ENCODE measurements at places on chromosomes 3 and 15.

- no peak for DNase-seq
Observed at GRCh38 chr3:139561959-139562676, 22.6 kb upstream of the RBP1 start.

GRCh38 chr3:8480699-8481098 is 20.9 kb upstream of the LMCD1 start:
- DNase-seq, result no peak

DNA sequence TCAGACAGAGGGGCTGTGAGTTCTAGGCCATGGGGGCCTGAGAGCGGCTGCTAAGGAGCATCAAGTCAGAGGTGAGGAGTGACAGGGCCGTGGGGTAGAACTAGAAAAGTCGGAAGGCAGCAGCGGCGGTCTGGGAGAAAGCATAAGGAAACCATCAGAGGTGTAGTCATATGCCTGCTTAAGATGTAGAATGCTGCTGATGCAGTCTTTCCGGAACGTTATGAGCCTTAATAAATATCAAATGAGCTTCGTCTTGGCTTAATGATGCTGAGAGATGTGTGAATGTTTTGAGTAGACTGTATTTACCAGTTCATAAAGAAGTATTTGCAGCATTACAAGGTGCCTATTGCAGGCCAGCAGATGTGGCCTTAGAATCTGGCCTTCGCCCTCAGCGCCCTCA is 15.2 kb downstream of the ATG7 start:
- no peak for DNase-seq

GRCh38 chr3:81829937-81830336 is 68.5 kb upstream of the GBE1 start:
- no peak for DNase-seq

GRCh38 chr3:70010346-70010745 is 10.8 kb downstream of the SAMMSON start:
- DNase-seq, result no peak

DNA sequence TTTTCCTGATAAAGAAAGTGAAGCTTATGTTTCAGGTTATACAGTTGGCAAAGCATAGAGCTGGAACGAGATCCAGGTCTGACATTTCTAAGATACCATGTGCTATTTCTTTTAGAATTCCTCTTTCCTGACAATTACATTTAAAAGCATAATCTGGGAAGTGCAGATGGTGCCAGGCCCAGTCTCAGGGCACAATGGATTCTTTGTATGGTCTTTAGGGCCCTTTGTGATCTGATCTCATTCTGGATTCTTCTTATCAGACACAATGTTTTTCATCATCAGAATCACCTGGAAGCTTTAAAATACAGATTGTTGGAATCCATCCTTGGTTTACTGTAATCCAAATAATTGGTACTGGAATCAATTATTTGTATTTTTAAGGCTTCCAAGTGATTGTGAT is 18.6 kb upstream of the GLCE start:
- DNase-seq, result no peak

- peak; percentile 98 for DNase-seq
Observed at GRCh38 chr3:120742198-120742848, at the start of the genes GTF2E1 and RABL3. TSS of gene GTF2E1 (plus strand) at chr3:120742744. CDS start at chr3:120750553, 7,809 bp downstream. TSS of gene RABL3 (minus strand) at chr3:120742516. CDS start at chr3:120742507, 9 bp downstream.

DNA sequence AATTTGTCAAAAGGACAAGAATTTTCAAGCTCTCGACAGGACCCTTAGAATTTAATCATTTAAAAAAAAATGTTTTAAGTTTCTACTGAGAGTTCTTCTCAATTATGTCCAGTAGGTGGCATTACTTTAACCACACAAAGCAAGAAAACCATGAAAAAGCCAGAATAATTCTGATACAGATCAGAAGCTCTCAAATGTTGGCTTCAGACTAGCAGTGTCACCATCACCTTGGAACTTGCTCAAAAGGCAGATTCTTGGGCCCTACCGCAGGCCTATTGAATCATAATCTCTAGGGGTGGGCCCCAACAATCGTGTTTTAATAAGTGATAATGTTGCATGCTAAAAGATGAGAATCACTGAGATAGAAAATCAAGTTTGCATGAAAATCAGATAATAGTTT is 99.5 kb upstream of the KCNMB2 start:
- DNase-seq, result no peak
